ENCODE measurements at places on chromosomes 2 and 18.
A peak's percentile ranks its signal among the peaks of the same experiment; 100 is the strongest.

DNA sequence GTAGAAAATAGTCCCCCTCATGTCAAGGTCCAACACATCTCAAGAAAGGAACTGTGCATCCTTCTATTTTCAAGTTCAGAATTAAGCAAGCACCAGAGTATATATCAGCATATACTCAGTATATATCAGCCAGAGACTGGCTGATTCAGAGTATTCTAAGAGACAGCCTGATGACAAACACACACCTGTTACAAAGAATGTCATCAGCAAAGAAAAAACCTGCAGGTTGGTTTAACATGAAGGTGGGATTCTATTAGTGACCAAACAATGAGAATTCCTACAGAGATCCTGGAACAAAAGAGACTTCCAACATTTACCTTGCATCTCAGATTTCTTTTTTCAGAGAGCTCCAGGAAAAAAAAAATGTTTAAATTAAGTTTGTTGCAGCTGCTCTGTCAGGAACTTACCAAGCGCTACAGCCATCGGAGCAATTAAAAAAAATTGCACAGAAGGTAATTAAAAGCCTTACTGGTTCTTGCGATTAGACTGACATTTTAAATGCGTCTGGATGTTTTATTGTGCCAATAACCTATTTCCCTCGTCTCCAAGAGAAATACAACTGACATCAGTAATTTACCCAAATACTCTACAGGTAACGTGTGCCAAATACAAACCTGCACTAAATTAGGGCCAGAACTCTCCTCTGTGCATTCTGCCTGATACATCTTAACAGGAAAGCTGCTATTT is 218.1 kb downstream of the HNMT start:
- no peak overlapping the region for H3K4me3 ChIP-seq
- no peaks in the 10 kb centered on the region for H3K27me3 ChIP-seq
- no peaks in the 10 kb centered on the region for H3K4me1 ChIP-seq
- DNase-seq: no peak
- H3K27ac ChIP-seq: no peak overlapping the region

DNA sequence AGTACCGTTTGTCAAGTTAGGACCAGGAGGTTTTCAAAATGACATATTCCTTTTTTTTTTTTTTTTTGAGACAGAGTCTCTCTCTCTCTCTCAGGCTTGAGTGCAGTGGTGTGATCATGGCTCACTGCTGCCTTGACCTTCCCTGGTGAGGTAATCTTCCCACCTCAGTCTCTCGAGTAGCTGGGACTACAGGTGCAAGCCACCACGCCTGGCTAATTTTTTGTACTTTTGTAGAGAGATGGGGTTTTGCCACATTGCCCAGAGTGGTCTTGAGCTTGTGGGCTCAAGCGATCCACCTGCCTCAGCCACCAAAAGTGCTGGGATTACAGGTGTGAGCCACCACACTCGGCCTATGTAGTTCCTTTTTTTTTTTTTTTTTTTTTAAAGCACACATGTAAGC is 127.9 kb upstream of the SEC11C start:
- DNase-seq: no peak
- peaks cover 4% of the 10 kb centered on the region for H3K4me1 ChIP-seq
- no peak overlapping the region for H3K27ac ChIP-seq
- H3K4me3 ChIP-seq: no peak overlapping the region

DNA sequence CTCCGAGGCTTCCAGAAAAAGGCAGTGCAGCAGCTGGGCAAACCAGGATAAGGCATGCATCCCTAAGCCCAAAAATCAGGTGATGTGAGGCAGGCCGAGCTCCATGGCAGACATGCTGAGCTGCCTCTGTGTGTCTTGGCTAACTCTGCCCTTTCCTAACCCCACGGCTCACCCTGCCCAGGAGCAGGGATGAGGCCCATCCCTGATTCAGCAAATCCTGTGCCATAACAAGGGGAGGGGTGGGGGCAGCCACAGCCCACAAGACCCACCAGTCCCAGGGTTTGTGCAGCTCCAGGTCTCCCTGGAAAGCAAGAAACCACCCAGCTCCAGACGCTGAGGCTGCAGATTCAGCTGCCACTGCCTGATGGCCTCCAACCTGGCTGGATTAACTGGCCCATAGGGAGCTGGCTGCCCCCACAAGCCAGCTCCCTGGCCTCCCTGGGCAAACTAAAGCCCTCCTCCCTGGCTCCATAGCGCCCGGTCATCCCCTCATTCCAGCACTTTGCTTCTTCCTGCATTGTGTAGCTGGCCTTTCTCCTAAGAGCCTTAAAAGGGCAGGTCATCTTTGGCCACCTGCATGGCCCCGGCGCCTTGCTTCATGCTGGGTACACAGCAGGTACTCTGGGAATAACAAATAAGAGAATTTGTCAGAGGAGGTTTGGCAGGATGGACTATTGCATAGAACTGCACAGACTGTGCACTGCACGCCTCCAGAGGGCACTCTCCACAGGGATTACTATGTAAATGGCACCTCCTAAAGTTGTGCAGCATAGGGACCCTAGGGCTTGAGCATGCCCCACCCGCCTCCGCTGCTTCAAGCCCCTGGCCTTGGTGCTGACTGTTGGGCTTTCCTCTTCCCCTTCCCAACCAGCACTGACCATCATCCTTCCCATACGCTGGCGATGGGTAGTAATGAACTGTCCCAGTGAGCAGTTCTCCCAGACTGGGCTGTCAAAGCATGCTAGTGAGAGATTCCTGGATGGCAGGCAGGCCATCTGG is 10.7 kb downstream of the STEAP3 start:
- no peak overlapping the region for H3K27ac ChIP-seq
- no peaks in the 10 kb centered on the region for H3K27me3 ChIP-seq
- no peak for DNase-seq
- H3K4me3 ChIP-seq: no peak overlapping the region

DNA sequence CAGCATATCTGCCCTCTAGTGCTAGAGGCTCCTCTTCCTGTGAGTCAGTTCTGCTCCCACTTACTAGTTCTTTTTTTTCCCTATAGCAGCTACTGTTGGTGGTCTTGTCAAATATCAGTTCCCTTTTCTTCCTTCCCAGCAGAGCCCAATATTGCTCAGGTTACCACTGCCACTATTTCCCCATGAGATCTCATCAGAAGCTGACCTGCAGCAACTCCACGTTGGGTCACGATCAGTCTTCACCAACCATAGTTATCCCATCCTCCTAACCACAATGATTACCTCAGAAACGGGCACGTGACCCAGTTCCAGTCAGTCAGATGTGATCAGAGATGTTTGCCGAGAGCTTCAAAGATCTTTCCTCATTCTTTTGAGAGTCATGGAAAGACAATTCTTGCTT is 59.7 kb upstream of the CAPN13 start:
- H3K4me3 ChIP-seq: no peak overlapping the region
- H3K27ac ChIP-seq: no peak overlapping the region
- no peaks in the 10 kb centered on the region for H3K4me1 ChIP-seq
- no peaks in the 10 kb centered on the region for H3K36me3 ChIP-seq

GRCh38 chr2:106306387-106306786 is 112.3 kb upstream of the UXS1 start:
- no peaks in the 10 kb centered on the region for H3K4me1 ChIP-seq
- no peak overlapping the region for H3K4me3 ChIP-seq
- DNase-seq: no peak
- H3K27me3 ChIP-seq: no peaks in the 10 kb centered on the region
- H3K36me3 ChIP-seq: no peaks in the 10 kb centered on the region

- H3K27me3 ChIP-seq: peaks cover 14% of the 10 kb centered on the region
- H3K27ac ChIP-seq: peak overlapping the region; percentile 84
- no peak for DNase-seq
- peak overlapping the region; percentile 72 for H3K4me3 ChIP-seq
- H3K36me3 ChIP-seq: no peaks in the 10 kb centered on the region
- H3K4me1 ChIP-seq: peaks cover 9% of the 10 kb centered on the region
These were observed 458 bp downstream of the B4GALT6 start for GRCh38 chr18:31683968-31684278.

GRCh38 chr2:88082781-88083180 is 15.2 kb downstream of the SMYD1 start:
- H3K4me1 ChIP-seq: no peaks in the 10 kb centered on the region
- no peaks in the 10 kb centered on the region for H3K36me3 ChIP-seq
- H3K27me3 ChIP-seq: no peaks in the 10 kb centered on the region
- no peak for DNase-seq
- H3K27ac ChIP-seq: no peak overlapping the region

- no peaks in the 10 kb centered on the region for H3K27me3 ChIP-seq
- H3K4me1 ChIP-seq: no peaks in the 10 kb centered on the region
- no peak overlapping the region for H3K4me3 ChIP-seq
- no peaks in the 10 kb centered on the region for H3K36me3 ChIP-seq
These were observed 583.1 kb upstream of the HS6ST1 start for GRCh38 chr2:128901572-128902391.

DNA sequence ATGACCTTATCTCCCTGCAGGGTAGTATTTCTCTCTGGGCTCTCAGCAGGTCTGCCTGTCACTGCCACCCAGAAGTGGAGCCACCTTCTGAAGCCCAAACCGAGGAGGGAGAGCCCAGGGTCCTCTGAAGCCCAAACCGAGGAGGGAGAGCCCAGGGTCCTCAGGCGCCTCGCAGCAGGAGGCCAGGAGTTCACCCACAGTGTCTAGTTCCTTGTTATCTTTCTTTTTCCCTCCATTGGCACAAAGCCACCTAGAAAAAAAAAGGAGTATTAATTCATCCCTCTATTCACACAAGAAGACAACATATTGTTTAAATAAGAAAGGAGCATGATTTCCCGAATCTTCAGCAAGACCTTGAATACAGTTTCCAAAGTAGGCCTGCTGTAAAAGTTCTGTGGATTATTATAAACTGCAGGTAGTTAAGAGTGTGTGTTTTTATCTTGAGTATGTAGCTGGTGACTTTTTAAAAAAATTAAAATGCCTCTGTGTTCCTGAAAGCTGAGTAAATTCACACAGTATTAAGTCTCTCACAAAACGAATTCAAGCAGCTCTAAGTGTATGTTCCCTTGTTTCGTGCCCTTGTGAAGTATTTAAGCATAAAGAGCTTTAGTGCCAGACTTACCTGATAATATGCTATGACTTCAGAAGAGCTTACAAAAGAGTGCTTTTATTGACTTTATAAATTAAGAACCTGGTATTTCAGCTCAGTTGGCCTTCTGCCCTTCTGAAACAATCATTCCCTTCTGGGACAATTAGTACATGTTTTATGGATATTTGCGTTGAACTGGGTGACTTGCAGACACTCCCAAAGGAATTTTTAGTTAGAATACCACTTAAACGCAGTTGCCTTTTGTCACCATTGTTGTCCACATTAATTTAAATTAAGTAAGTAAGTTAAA is 11.7 kb upstream of the GRHL1 start:
- H3K27ac ChIP-seq: peak overlapping the region; percentile 81
- H3K4me3 ChIP-seq: no peak overlapping the region
- no peaks in the 10 kb centered on the region for H3K27me3 ChIP-seq
- DNase-seq: no peak
- H3K36me3 ChIP-seq: no peaks in the 10 kb centered on the region

- no peaks in the 10 kb centered on the region for H3K36me3 ChIP-seq
- no peak overlapping the region for H3K27ac ChIP-seq
- DNase-seq: no peak
- H3K27me3 ChIP-seq: no peaks in the 10 kb centered on the region
- H3K4me3 ChIP-seq: no peak overlapping the region
These were observed 65.5 kb downstream of the BCL2L11 start for GRCh38 chr2:111186121-111186715.

GRCh38 chr2:173298536-173299097 is 56.1 kb upstream of the CDCA7 start:
- H3K27ac ChIP-seq: no peak overlapping the region
- DNase-seq: no peak
- H3K4me1 ChIP-seq: no peaks in the 10 kb centered on the region

DNA sequence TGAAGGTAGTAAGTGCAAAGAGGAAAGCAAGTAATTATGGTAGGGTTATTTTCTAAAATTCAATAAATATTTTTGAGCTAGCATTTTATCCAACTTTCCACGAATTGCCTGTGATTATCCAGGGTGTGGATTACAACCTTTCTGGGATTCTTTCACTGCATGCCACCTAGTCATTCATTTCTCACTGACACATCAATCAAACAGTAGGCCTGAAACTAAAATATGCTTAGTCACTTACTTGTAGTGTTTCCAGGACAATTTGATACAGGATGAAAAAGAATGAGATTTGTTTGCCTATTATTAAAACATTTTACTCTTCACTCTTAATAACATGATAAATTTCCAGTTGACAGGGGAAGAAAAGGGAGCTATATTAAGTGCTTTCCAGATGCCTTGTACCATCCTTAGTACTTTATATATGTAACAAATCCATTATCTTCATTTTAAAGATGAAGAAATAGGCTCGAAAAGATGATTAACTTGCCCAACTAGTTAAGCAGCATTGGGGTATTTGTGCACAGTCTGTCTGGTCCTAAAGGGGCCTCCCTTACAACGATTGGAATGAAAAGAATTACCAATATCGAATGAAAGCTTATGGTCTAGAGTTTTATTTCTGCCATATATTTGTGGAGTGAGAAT is 70.4 kb downstream of the KCTD1 start:
- DNase-seq: no peak
- no peaks in the 10 kb centered on the region for H3K27me3 ChIP-seq
- peaks cover 7% of the 10 kb centered on the region for H3K4me1 ChIP-seq
- H3K36me3 ChIP-seq: no peaks in the 10 kb centered on the region
- no peak overlapping the region for H3K4me3 ChIP-seq

DNA sequence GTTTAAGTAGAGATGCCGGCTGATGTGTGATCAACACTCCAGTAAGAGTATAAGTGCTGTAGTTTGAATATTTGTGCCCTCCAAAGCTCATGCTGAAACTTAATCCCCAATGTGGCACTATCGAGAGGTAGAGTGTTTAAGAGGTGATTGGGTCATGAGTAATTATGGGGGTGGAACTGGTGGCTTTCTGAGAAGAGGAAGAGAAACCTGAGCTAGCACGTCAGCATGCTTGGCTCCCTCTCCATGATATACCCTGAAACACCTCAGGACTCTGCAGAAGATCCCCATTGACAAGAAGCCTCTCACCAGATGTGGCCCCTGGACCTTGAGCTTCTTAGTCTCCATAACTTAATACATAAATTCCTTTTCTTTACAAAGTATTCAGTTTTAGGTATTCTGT is 584.8 kb downstream of the TSN start:
- H3K4me3 ChIP-seq: no peak overlapping the region
- DNase-seq: no peak
- no peaks in the 10 kb centered on the region for H3K4me1 ChIP-seq
- no peaks in the 10 kb centered on the region for H3K27me3 ChIP-seq
- no peak overlapping the region for H3K27ac ChIP-seq
- H3K36me3 ChIP-seq: no peaks in the 10 kb centered on the region

DNA sequence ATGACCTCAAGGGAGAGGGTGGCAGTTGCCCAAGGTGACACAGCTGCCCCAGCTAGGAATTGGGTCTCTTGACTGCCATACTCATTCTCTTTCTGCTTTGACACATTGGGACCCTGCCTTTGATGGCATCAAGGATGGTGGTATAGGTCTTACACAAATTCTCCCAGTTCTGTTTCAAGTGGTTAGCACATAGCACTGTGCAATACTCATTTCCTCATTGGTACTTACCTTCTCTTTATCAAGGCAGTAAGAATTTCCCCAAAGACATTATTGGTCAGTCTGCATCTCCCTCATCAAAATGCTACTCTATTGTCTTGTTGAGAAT is 35.9 kb upstream of the CCDC93 start:
- no peak overlapping the region for H3K27ac ChIP-seq
- no peaks in the 10 kb centered on the region for H3K36me3 ChIP-seq
- DNase-seq: no peak

All from esophagus squamous epithelium (tissue), 5 donors.